ENCODE measurements at places on chromosomes 2 and 18. TPM values are rescaled to one million over a fixed set of nuclear protein-coding genes. Genes with fewer than 3 reads are reported as not detected.

The NHEJ1 gene
- polyA plus RNA-seq: 9.8 TPM

DNA sequence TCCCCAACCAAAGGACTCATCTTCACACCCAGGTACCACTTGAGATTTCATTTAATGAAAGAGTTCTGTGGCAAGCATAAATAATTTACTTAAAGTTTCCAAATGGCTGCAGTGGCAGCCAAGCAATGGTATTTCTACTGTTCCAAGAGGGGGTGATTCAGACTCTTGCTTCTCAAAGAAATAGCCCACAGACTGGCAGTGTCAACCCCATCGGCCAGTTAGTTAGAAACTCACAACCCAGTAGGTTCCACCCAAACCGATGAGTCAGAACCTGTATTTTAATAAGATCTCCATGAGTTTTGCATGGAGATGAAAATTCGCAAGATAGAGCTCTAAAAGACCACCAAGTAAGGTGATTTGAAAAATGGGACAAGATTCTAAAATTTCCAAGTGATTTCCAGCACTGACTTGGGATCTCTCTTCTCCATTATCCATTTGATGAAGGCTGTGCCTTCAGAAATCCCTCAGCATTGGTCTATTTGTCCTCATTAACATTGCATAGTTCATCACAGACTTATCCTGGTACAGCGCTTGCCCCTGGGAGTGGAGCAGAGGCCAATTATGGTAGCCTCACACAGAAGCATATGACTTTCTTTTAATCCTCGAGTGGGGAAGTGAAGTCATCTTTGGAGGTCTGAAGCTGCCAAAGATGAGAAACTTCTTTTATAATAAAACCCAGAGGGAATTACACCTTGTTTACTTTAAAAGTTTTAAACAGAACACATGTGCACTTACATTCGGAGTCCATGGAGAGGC is 361.4 kb upstream of the ID2 start:
- DNase-seq: no peak

The PRADC1 gene
- polyA plus RNA-seq: 28.2 TPM

DNA sequence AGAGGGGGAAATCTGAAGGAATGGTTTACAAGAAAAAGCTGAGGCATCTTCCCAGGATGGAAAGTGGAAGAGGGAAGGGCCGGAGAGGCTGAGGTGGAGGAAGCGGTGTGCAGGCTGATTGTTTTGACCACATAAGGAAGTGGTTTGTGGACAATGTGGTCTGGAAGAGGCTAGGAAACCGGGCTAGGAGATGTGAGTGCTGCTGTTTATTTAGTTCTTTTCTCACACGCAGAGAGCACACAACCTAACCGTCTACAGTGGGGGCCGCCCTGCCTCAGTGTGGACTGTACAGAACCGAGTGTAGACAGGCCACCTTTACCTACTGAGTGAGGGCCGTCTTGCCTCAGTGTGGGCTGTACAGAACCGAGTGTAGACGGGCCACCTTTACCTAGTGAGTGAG is 251.7 kb upstream of the PXDN start:
- no peak for DNase-seq

- DNase-seq: no peak
Measured at GRCh38 chr2:225108805-225109204, 66.5 kb upstream of the DOCK10 start.

The GALR1 gene
- 1.4 TPM for polyA plus RNA-seq

- peak; percentile 20 for DNase-seq
Measured at GRCh38 chr18:13159579-13159978, 59.0 kb upstream of the LDLRAD4 start.

DNA sequence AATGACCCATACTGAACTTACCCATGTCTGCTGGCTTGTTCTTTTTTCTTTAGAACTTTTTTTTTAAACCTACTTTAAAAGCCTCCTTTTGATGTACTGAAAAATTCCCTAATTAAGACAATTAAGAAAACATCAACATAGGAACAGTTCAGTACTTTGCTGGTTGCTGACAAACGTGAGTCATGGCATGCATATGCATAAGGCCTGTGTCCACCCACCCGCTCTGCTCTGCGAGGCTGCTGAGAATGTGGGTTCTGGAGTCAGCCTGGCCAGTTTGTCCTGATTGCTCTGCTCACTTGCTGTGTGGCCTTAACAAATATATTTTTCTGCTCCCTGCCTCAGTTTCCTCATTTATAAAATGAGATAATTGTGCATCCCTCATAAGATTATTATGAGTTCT is 27.3 kb downstream of the LAMA3 start:
- no peak for DNase-seq

The CHRND gene
- polyA plus RNA-seq: 0.40 TPM

DNA sequence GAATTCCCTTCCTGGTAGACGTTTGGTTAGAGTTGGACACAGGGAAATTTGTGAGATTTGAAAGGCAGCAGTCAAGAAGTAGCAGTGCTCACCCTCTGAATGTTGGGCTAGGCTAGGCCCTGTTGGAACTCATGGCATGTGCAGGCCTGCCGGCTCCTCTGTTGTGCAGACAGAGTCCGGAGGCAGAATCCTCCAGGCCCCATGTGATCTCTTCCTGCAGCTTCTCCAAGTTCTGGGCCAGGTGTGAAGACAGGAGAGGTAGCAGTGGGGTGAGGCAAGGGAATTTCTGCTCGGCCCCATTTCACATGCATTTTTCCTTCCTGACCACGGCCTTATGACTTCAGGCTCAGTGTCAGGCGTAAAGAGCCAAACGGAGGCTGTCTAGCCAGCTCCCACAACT is 36.9 kb upstream of the RAB31 start:
- no peak for DNase-seq

- DNase-seq: no peak
Measured at GRCh38 chr2:174516501-174517378, 29.9 kb upstream of the GPR155 start.

GRCh38 chr18:79528316-79528695 is 132.6 kb downstream of the NFATC1 start:
- DNase-seq: no peak

DNA sequence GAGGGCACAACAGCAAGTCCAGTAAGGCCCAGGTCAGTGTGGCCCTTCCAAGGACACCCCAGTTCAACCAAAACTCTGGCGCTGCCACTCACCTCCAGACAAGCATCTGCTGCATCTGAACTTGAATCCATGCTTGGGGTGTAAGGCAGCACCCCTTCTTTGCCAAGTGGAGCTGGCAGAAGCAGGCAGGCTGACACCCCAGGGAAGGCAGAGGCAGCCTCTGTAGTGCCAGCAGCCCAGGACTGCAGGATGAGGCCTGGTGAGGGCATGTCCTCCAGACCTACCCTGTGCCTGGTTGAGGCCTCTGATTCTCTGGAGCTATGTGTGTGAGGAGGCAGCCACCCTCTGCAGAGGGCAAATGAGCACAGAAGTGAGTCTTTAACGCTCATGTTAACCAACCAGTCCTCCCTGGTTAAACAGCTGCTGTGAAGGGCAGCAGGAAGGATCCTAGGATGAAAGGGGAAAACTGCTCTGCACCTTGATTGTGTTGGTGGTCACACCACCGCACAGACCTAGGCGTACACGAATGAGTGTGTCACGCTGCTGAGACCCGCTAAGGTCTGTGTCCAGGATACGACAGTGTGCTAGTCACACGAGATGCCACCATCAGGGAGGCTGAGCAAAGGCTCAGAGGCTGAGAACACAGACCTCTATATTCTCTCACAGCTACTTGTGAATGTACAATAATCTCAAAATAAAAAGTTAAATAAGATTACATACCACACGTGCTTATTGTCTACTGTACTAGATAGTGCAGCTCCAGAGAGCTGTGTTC is 2.2 kb downstream of the PARD6G start:
- DNase-seq: no peak

- no peak for DNase-seq
Measured at GRCh38 chr2:239710953-239711861, 310.4 kb upstream of the HDAC4 start.

The TTC31 gene
- polyA plus RNA-seq: 21.8 TPM

The ICA1L gene
- 35.9 TPM for polyA plus RNA-seq

The KCNG3 gene
- 0.27 TPM for polyA plus RNA-seq

GRCh38 chr18:50878345-50879301 is at the start of gene ME2:
Gene ME2 (plus strand): TSS chr18:50879118. CDS start chr18:50895821, 16,703 bp downstream.
- peak; percentile 97 for DNase-seq

- no peak for DNase-seq
Measured at GRCh38 chr2:105442056-105442455, 43.2 kb upstream of the FHL2 start.

Measured in spinal cord (tissue), 10 donors.